ENCODE measurements at places on chromosomes 7 and 10.

- no peak for DNase-seq
Observed at GRCh38 chr10:123769647-123770046, 103.5 kb downstream of the GPR26 start.

GRCh38 chr10:123936426-123936825 is 44.8 kb upstream of the CPXM2 start:
- DNase-seq = no peak

- DNase-seq = no peak
Observed at GRCh38 chr10:117342641-117343040, 32.6 kb downstream of the PDZD8 start.

DNA sequence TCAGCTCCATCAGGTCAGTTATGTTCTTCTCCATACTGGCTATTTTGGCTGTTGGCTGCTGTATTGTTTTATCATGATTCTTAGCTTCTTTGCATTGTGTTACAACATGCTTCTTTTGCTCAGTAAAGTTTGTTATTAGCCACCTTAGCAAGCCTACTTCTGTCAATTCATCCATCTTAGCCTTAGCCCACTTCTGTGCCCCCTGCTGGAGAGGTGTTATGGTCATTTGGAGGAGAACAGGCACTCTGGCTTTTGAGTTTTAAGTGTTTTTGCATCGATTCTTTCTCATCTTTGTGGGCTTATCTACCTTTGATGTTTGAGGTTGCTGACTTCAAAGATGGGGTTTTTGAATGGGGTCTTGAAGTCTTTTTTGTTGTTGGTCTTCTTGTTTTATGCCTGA is 204.6 kb upstream of the FOXP2 start:
- no peak for DNase-seq

DNA sequence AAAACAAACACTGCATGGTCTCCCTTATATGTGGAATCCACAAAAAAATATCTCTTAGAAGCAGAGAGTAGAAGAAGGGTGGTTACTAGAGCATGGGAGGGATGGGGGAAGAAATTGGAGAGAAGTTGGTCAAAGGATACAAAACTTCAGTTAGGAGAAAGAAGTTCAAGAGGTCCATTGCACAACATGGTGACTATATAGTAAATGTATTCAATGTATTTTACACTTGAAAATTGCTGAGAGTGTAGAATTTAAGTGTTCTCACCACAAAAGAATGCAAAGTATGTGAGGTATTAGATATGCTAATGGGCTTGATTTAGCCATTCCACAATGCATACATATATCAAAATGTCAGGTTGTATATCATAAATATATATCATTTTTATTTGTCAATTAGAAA is 232.0 kb upstream of the CELF2 start:
- no peak for DNase-seq

DNA sequence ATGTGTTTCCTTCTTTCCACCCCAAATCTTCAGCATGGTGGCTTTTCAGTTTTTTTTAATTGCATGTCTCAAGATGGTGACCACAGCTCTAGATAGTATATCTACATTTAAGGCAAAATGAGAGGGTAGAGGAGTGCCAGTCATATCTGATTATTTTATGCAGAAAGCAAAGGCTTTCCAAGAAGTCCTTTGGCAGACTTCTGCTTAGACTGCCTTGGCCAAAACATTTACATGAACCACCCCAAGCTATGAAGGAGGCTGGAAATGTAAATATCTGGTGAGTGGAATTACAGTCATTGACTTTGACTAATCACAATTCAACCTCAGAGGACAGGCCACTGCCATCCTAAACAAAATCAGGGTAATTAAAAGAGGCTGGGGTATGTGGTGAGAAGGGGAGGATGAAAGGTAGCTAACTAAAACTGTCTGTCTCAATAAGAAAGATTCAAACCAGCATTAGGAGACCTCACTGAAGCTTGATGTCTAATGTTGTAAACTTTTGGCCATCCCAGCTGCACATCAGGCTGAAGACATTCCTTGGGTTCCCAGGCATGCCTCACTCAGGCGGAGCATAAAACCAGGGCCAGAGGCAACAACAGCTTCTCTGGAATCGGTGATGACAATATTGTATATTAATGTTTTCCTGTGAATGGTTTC is 53.4 kb downstream of the PPP1R3C start:
- no peak for DNase-seq

DNA sequence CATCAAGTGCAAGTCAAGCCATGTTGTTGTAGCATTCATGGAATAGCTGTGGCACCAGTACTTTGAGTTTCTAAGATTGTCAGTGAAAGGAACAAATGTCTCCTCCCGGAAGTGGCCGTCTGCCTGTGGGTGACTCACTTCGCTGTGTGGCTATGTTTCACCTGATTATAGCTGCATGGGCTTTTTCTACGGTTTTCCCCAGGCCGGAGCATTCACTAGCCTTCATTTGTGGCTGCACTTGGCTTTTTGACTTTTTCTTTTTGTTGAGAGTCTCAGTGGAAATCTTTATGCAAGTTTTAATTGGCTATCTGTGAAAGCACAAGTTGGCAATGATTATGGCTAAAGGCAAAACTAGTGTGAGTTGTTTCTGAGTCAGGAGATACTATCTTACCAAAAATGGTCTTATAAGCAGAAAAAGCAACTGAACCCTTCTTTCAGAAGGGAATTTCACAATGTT is 35.0 kb downstream of the SRI start:
- no peak for DNase-seq

- DNase-seq = peak; percentile 87
Observed at GRCh38 chr7:131688738-131689661, 132.6 kb upstream of the PODXL start.

- DNase-seq = no peak
Observed at GRCh38 chr7:118846977-118847376, 622.5 kb downstream of the ANKRD7 start.

GRCh38 chr10:106672517-106673175 is 491.9 kb downstream of the SORCS1 start:
- no peak for DNase-seq

- no peak for DNase-seq
Observed at GRCh38 chr10:101280511-101280910, 51.2 kb upstream of the LBX1 start.

DNA sequence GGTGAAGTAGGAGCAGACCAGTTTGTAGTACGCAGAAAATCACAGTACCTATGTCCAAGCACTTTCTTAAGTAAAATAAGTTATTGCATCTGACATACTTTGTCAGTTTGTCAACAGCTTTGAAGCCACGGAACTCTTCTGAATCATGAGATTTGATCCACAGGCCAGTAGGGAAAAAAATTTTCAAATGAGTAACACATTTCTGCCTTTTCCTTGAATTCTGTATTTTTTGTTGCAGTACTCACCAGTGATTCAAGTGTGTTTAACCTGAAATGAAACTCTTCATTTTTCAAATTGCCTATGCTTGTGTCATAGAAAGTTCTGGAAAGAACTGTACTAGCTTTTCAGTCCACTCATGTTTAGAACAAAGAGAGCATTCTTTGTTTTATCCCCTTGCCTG is 337.7 kb downstream of the GATA3 start:
- DNase-seq = no peak

DNA sequence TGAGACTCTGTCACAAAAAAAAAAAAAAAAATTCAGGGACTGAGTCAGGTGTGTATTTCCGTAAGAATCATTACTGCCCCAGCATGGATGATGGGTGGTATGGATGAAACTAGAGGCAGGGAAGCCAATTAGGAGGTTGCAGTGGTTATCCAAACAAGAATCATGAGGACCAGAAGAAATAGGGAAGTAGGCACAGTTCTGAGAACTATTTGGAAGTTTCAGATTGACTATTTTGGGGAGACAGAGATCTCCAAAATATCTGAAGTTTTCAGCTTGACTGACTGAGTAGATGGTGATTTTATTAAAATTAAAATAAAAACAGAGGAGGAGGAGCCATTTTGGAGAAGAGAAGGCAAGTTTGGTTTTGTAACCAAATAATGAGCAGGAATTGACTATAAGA is 119.4 kb upstream of the NRBF2 start:
- no peak for DNase-seq
